Stimulated activated CD4-positive, alpha-beta T cell treated with anti-CD3 and anti-CD28 coated beads, TNF-alpha, amount 100 ng/mL, for 48 hours (primary cell): ENCODE measurements at places on chromosomes 3 and 15.

DNA sequence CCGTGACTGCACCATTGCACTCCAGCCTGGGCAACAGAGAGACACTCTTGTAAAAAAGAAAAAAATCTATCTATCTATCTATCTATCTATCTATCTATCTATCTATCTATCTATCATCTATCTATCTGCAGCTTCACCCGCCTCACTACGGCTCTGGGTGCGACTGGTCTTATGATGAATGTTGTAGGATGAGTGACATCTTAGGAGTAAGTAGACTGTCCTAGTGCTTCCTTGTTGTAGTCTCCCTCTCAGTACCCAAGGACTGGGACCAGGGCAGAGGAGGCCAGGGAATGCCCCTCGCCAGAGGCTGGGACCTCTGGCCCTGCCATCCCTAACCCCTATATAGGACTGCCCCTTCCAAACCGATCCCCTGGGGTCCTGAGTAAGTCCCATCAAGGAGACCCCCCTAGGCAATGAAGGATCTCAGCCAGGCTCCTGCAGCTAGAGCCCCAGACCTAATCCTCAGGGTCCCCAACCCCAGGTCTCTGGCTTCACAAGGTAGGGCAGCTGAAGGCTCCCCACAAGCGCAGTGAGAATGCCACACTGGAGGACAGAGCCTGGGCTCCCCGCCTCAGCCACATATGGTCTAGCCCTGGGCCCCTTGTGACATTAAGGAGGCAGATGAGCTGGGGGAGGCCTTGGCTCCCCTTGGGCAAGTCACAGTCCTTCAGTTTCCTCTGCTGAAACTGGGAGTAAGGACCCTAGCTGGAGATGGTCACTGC, 879 bp upstream of the SEC13 start:
- DNase-seq: no peak

DNA sequence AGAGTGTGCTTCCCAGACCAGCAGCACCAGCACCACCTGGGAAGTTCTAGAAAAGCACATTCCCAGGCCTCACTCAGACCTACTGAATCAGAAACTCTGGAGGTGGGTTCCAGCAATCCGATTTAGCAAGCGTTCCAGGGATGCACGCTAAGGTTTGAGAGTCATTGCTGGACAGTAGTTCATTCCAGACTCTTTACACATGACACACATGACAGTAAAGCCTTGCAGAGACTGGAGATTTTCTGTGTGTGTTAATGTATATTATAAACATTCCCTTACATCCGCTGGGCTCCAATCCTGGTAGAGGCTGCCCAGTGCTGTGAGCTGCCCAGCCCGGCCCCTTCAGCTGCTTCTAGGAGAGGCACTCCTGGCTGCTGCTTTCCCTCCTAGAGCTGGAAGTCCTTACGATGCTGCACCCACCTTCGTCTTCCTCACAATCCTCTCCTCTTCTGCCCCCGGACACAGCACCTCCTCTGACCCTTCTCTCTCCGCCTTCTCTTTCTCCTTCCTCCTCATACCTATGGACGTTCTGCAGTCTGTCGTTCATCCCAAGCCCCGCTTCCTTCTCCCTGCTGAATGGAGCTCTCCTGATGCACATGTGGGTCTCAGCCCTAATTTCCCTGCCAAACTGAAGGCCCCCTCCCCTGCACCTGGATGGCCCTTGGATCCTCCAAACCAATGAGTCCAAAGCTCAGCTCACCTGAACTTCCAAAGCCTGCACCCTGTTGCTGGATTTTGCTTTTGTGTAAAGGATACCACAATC, 44.4 kb downstream of the ITGA11 start:
- DNase-seq: no peak

- DNase-seq: no peak
These were observed 95.4 kb downstream of the PLOD2 start for GRCh38 chr3:146065573-146066006.

- no peak for DNase-seq
These were observed 23.0 kb downstream of the SLC12A8 start for GRCh38 chr3:125189378-125190165.
